Stomach (tissue), 19 donors: ENCODE measurements at places on chromosomes 4 and X. TPM values are rescaled to one million over a fixed set of nuclear protein-coding genes. Genes with fewer than 3 reads are reported as not detected.

Gene GATA1
- total RNA-seq: 9.4 TPM

Gene ODAM
- not detected for total RNA-seq

Gene MAGEA1
- total RNA-seq: not detected

Gene P2RY10
- total RNA-seq: not detected

DNA sequence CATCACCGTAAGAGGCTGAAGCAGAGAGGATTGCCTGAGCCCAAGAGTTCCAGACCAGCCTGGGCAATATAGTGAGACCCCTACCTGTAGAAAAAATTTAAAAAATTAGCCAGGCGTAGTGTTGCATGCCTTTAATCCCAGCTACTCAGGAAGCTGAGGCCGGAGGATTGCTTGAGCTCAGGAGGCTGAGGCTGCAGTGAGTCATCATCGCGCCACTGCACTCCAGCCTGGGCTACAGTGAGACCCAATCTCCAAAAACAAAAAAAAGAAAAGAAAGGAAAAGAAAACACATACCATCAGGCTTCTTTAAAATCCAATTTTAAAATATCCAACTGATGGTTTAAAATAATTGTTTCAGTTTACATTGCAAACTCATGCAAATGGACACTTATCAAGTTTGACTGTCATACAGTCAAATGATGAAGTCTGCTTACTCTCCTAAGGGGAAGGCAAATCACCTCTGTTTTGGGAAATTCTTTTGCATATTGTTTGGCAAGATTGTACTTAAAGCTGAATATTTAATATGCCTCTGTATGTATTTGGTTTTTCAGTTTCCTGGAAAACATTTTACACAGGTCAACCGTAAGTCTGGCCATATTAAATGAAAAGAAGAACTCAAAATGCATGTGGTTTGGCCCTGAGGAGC is 23.7 kb upstream of the TENM3 start:
- no peak for DNase-seq

- DNase-seq: no peak
Observed at GRCh38 chr4:8528713-8529112, 51.5 kb upstream of the GPR78 start.

GRCh38 chr4:90375081-90375480 is 247.9 kb downstream of the CCSER1 start:
- DNase-seq: no peak

DNA sequence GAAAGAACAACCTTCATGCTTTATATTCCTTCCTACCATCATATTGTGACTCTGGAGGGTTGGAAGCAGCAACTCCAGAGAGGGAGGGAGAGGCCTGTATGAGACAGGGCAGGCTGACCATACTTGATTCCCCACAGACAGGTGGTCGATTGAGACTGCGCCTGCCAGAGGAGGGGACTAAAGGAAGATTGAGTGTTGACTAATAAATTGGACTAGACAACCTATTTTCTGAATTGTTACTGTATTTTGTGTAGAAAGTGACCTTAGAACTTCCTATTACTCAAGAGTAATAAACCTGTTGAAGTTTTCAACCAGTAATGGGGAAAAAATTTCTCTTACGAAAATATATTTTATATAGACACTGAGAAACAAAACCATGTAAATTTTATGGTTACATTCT is 301.5 kb downstream of the INPP4B start:
- DNase-seq: no peak

GRCh38 chr4:150578745-150579501 is 3.0 kb upstream of the MAB21L2 start:
- DNase-seq: no peak
